ENCODE measurements at places on chromosomes 5 and 9.
A peak's percentile ranks its signal among the peaks of the same experiment; 100 is the strongest.

GRCh38 chr5:149135536-149136201 is 5.6 kb upstream of the ABLIM3 start:
- DNase-seq: no peak

DNA sequence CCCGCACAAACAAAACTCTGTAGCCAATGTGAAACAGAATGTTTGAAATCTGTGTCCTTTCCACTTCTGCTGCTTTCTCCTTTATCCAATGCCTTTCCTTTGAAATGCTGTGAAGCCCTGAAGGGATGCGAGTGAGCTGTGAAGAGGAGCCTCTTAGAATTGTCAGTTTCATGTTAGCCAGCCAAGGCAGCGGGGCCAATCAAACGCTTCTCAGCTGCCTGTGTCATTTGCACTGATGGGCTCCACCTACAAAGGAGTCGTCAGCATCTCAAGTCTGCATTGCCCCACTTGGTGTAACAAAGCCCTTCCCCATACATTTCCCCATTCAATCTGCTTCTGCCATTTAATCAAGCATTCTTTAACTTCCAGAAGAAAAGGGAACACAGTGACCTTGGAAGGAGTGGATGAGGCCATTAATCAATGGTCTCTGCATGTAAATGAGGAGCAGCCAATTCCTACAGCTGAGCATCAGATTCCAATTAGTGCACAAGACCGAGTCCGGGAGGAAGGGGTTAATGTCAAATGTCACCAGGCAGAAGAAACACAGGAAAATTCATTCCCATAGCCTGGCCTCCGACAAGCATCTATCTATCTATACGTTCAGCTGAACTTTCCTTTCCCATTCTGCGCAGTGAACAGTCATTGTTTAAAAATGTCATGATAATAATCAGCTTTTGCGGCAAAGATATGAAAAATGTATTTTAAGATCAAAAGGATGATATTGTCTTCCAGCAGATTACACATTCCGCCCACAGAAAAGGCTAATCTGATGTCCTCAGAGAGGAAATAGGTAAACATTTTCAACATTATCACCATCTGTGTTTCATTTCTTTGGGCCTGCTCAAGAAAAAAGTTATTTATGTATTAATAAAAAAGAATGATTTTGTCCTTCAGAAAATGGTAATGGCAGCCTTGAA is 154.6 kb downstream of the FSTL4 start:
- DNase-seq: no peak

GRCh38 chr5:139524940-139525585 is 36.1 kb upstream of the UBE2D2 start:
- no peak for DNase-seq

- DNase-seq: no peak
These were observed 70.4 kb upstream of the FBXW11 start for GRCh38 chr5:172076761-172077244.

DNA sequence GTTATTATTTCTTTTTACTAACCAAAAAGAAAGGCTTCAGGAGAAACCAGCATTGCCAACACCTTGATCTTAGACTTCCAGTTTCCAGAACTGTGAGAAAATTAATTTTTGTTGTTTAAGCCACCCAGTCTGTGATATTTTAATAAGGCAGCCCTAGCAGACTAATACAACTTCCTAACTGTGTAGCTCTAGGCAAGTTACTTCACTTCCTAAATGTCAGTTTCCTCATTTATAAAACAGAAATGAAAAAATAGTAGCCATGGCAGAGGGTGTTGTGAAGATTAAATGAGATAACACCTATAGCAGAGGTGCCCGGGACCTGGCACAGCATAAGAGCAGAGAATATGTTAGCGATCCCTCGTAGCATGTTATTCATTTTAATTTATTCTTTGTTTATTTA is 66.6 kb upstream of the HAND1 start:
- no peak for DNase-seq

GRCh38 chr9:17905366-17905765 is 326.5 kb downstream of the SH3GL2 start:
- no peak for DNase-seq

GRCh38 chr5:74251141-74252035 is 389.1 kb downstream of the ENC1 start:
- DNase-seq: no peak

- DNase-seq: peak; percentile 24
These were observed at the start of gene GALNT12 for GRCh38 chr9:98807070-98807813. GALNT12 (plus strand) TSS chr9:98807670; CDS start chr9:98807699, 29 bp downstream.

GRCh38 chr9:129259375-129259774 is 81.3 kb upstream of the IER5L start:
- no peak for DNase-seq

DNA sequence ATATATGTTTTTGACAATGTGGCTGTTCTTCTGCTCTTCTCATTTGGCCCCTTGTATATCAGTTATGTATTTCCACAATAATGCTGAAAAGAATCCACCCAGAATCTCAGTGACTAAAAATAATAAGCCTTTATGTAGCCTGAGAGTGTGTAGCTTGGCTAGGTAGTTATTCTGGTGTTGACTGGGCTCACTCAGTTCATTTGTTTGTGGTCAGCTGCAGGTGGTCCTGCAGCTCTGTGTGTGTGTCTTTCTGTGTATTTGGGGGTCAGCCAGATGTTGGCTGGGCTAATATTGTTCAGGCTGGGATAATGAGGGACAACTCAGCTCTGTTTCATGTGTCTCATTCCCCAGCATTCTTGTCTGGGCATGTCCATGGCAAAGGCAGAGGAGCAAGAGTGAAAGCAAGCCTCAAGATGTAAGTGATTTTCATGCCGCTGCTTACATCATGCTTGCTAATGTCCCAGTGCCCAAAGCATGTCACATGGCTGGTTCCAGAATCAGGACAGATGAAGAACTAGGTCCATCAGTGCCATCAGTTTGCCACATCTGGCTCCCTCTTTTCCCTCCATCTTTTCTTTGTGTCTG is 162.8 kb downstream of the KCTD16 start:
- DNase-seq: no peak

- DNase-seq: no peak
These were observed 43.4 kb upstream of the IL17B start for GRCh38 chr5:149422366-149423048.

- no peak for DNase-seq
These were observed 240.3 kb downstream of the FANCC start for GRCh38 chr9:95077053-95077765.

DNA sequence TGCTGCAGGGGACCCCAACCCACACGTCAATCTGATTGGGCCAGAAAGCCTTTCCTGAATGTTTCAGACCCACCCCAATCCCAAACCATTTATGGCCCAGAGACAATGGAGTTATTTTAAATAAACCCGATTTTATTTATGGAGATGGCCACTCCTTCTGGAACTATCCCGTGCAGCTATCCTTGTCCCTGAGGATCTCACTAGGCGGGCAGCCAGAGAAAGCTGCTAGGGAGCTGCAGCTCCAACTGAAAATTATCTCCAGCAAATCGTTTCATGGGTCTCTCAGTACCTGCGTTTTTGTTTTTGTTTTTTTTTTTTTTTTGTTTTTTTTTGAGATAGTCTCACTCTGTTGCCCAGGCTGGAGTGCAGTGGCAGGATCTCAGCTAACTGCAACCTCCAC is 23.0 kb downstream of the C1QTNF2 start:
- DNase-seq: no peak

DNA sequence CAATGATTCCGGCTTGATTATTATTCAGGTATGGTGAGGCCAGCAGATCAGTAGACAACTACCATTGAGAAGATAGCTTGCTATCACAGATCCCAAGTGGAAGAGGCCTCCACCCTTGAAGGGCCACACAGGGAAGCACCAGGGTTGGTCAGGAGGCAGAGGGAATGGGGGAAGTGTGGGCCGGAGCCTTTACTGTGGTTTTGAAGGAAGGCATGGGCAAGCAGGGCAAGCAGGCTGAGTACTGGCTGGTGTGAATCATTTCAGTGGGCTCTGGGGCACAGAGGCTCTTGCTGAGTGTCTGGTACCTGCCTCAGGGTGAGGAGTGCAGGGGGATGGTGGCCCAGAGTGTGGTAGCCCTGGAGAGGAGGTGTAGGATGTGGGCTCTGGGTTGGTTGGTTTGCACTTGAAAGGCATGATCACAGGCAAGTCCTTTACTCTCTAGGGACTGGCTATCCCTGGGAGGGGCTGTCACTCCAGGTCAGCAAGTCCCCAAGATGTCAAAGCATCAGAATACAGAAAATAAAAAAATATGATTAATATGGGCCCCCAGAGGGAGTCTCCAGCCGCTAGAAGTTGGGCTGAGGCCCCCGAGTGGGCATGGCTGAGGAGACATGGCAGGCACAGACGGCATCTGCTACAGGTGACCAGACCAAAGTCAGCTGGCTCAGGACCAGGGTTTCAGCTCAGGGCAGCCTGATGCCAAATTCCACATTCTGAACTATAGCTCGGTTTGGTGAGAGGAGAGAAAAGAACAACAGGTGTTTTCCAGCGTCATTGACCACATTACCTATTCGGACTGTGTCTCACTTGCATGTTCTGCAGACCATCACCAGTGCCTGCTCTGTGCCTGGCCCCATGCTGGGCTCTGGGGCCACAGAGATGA is 9.7 kb upstream of the SUSD3 start:
- DNase-seq: no peak

GRCh38 chr5:178762391-178762790 is 31.9 kb upstream of the ZNF354A start:
- DNase-seq: no peak

DNA sequence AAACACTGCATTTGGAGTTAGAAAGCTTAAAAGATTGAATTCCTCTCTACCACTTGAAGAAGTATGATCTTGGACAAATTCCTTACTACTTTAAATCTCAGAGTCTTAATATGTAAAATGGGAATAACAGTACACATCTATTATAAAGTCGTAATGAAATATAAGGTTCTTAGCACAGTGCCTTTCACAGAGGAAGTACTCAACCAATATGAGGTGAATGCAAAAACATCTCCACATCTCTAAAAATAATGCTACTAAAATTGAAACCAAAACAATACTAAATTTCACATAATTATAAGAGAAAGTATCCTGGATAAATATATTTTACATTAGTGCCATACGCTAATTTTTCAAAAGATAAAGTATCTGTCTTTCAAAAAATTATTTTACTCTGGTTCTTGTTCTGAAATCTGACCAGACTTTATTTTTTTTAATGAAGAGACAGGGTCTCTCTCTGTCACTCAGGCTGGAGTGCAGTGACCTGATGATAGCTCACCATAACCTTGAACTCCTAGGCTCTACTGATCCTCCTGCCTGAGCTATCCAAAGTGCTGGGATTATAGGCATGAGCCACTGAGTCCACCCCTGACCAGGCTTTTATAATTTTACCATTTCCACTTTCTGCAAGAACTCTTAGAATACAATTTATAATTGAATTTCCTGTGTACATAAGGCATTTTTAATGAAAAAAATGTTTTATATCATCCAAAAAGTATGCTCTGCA is 21.3 kb upstream of the FNIP1 start:
- no peak for DNase-seq

All from stimulated activated CD4-positive, alpha-beta T cell treated with anti-CD3 and anti-CD28 coated beads, Interleukin-2, amount 100 ng/mL, for 4 hours (primary cell).